ENCODE measurements at places on chromosomes 6 and 20.

GRCh38 chr6:102458990-102459389 lies 1065.5 kb downstream of the GRIK2 start:
- no peak for DNase-seq

- DNase-seq, result no peak
Observed at GRCh38 chr6:30175765-30176164, 12.4 kb downstream of the TRIM15 start.

DNA sequence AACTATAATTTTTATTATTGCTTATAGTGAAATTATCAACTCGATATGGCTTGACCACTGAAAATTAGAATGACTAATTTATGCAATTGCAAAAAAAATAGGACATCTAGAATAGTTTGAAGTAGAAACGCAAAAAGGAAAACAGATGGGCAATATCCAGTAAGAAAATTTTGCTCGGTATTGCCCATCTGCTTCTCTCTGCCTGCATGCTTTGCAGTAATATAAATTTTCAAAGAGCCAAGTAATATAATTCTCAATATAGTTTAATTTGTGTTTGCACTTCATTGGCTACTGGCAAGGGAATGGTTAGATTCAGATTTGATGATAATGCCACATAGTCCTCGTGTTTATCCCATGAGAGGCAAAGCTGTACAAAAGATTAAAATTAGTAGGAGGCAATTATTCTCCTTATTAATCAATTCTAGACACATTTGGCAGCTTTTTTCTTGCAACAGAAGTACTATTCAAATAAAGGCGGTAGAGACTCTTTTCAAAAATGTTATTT lies 27.3 kb upstream of the LAMA2 start:
- DNase-seq, result no peak

GRCh38 chr6:85250586-85251220 lies 199.2 kb upstream of the NT5E start:
- DNase-seq, result peak; percentile 67

- no peak for DNase-seq
Observed at GRCh38 chr6:46539866-46540265, 48.6 kb upstream of the RCAN2 start.

DNA sequence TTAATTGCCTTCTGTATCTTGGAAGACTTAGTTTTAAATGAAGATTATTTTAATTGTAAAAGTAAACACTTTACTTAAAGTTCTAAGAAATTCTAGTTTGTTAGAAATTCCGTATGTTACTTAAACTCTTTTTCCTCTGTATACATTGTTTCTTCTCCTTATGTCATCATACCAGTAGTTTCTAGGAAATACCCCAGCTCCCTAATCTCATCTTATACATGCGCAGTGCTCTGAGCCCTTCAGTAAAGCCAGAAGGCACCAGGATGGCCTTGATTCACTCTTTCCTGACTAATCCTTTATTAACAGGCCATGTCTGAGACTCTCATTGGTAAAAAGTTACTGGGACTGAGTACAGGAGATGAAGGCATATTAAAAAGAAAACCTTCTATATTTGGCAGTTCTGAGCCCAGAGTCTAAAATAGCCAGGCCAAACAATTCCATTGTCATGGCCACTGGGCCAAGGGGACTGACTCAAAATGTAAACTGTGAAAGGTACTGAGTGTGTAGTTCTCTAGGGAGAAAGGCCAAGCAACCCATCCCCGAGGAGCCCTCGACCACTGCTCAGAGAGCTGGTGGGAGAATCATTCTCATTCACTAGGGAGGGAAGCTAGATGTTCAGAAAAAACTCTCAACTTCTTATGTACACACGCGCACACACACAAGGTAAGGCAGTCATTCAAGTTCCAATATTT lies 25.0 kb downstream of the SLC22A1 start:
- DNase-seq, result no peak

Data from NCI-H774 (cell line).